ENCODE measurements at places on chromosomes 1 and 21.

GRCh38 chr21:33478935-33479678 is 667 bp downstream of the TMEM50B start:
- DNase-seq: peak; percentile 67

DNA sequence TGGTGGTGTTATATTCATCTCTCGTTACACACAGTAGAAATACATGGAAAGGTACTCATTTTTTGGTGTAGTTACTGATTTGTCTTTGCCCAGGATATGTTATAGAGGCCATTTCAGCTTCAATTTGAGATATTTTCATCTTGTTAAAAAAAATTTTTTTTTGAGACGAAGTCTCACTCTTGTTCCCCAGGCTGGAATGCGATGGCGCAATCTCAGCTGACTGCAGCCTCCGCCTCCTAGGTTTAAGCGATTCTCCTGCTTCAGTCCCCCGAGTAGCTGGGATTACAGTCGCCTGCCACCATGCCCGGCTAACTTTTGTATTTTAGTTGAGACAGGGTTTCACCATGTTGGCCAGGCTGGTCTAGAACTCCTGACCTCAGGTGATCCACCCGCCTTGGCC is 19.0 kb downstream of the MORC3 start:
- no peak for DNase-seq

DNA sequence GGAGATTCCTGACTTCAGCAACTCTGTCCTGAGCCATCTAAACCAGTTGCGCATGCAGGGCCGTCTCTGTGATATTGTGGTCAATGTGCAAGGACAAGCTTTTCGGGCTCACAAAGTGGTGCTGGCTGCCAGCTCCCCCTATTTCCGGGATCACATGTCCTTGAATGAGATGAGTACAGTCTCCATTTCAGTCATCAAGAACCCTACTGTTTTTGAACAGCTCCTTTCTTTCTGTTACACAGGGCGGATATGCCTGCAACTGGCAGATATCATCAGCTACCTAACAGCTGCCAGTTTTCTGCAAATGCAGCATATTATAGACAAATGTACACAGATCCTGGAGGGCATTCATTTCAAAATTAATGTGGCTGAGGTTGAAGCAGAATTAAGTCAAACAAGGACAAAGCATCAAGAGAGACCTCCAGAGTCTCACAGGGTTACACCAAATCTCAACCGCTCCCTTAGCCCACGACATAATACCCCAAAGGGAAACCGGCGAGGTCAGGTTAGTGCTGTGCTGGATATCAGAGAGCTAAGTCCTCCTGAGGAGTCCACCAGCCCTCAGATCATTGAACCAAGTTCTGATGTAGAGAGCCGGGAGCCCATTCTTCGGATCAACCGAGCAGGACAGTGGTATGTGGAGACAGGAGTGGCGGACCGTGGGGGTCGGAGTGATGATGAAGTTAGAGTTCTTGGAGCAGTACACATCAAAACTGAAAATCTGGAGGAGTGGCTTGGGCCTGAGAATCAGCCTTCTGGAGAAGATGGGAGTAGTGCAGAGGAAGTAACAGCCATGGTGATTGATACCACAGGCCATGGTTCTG is 2.3 kb downstream of the ZBTB37 start:
- DNase-seq: peak; percentile 91

- no peak for DNase-seq
Measured at GRCh38 chr1:244339776-244340175, 111.9 kb downstream of the ADSS2 start.

- DNase-seq: no peak
Measured at GRCh38 chr1:17672226-17672625, 82.9 kb upstream of the ACTL8 start.

- no peak for DNase-seq
Measured at GRCh38 chr1:216827251-216827650, 104.0 kb upstream of the ESRRG start.

DNA sequence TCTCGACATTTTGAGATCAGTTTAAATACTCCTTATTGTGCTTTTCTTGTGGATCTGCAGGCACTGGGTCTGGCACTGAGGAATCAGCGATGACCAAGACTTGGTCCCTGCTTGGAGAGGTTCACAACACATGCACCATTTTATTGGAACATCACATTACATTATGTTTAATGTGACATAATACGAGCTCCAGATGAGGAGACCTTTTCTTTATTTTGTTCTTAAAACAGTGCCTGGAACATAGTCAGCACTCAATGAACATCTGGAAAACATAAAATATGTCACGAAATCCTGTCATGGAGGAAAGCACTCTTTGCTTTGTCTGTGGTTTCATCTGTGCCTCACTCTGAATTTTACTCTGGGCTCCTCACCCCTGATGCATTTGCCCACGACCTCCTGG is 110.7 kb downstream of the ST6GALNAC3 start:
- DNase-seq: no peak

DNA sequence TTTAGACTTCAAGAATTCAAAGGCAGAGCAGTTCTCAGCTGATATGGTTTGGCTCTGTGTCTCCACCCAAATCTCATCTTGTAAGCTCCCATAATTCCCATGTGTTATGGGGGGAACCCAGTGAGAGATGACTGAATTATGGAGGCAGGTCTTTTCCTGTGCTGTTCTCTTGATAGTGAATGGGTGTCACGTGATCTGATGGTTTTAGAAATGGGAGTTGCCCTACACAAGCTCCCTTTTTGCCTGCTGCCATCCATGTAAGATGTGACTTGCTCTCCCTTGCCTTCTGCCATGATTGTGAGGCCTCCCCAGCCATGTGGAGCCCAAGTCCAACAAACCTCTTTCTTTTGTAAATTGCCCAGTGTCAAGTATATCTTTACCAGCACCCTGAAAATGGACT is 146.5 kb downstream of the EIF4G3 start:
- no peak for DNase-seq

DNA sequence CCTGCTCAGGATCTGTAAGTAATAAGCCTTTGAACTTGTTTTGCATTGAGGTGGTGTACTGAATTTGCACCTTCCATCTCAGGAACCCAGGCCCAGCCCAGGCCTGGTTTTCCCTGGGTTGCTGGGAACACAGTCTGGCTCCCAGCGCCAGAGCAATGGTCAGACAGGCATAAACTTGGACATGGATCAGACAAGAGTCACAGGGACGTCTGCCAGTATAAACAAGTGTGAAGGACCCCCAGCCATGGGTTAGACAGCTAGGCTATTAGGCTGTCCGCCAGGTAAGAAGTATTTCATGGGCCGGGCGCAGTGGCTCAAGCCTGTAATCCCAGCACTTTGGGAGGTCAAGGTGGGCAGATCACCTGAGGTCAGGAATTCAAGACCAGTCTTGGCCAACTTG is 5.5 kb downstream of the IFNLR1 start:
- no peak for DNase-seq

- DNase-seq: no peak
Measured at GRCh38 chr1:234689236-234689635, 79.3 kb upstream of the IRF2BP2 start.

Data from GM12865 (cell line).